ENCODE measurements at places on chromosomes 4 and X.

- DNase-seq = no peak
These were observed 60.4 kb upstream of the PLAC8 start for GRCh38 chr4:83174844-83175414.

DNA sequence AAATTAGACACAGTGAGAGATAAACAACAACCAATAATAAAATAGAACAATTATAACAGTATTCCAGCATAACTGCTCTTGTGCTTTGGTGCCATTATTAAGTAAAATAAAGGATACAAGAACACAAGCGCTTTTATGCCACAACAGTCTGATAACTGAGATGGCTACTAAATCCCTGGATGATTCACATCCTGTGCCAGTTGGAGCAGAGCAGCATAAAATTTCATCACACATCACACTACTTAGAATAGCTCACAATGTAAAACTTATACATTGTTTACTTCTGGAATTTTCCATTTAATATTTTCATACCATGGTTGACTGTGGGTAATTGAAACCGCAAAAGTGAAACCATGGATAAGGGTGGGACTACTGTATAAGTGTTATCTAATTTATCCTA, 399.9 kb upstream of the CNKSR2 start:
- no peak for DNase-seq

DNA sequence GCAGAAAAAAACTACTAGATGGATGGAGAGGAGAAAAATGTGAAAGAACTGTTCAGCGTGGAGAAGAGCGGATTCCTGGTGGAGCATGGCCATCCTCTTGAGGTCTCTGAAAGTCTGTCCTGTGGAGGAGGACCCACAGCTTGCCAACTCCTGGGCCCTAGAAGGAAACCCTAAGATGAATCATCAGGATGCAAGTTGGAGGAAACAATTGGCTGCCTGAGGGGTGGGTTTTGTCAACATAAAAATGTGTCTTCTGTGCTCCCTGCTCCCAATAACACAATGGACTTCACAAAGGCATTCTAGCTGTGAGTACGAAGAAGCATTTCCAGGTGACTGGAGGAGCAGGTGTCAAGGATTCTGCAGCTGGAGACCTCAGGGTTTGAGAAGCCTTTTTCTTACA, 37.2 kb downstream of the CNGA2 start:
- DNase-seq = no peak

- DNase-seq = no peak
These were observed 524.1 kb downstream of the IL15 start for GRCh38 chr4:142160509-142160908.

- no peak for DNase-seq
These were observed 102.8 kb downstream of the CRLF2 start for GRCh38 chrX:1109580-1110119.

DNA sequence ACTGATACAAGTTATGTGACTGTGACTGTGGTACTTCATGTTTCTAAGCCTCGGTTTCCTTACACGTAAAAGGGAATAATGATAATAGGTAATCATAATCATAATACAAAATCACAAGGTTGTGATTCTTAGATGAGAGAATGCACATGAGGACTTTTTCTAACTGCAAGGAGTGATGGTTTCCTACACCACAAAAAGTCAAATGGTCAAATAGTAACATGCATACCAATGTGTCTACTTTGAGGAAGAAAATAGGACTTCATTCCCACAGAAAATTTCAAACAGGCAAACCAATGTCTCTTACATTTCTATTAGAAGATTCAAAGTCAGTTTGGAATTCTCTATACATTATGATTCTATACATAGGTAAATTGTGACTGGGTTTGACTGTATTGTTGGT, 368.7 kb upstream of the FTHL17 start:
- DNase-seq = no peak

DNA sequence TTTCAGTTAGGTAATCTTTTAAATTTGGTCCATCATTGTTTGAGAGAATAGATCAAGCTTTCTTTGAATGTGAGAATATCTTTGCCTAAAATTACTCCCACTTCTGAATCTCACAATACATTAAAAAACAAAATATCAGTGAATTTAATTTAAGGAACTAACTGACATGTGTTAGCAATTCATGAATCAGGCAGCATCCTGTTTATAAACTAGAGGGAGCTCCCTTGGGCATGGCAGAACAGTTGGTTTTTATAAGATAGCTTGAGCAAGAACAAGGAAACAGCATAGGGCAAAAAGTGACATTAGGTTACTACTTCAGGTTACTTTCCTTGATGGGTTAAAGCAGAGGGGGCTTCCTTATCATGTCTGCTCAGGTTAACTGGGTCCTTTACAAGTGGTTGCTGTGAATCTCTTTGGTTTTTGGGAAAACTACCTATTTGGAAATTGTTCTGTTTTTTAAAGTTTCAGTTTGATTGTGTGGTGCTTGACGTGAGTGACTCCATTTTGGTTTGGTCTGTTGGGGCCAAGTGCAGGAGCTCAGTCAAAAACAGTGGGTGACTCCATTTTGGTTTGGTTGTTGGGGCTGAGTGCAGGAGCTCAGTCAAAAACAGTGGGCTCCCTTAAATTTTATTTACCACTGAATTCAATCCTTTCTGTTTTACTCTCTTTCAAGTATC, 68.0 kb downstream of the PPEF2 start:
- no peak for DNase-seq

DNA sequence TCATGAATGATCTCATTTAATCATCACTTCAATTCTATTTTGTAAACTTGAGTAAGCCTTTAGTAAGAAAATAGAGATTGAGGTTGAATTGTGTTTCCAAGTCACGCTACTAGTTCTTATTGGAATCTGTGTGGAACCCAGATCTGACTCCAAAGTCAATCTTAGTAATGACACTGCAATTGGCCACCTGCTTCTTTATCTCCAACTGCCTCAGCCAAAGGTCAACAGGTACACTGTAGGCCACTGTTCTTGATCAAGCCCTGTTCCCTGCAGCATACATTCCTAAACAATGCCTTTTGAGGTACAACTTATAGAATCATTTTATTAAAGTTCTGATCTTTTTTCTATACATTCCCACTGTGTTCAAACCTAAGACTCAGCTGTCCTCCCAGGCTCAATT, 45.5 kb upstream of the CXCL13 start:
- DNase-seq = no peak

GRCh38 chrX:26328608-26329319, 112.8 kb downstream of the MAGEB5 start:
- no peak for DNase-seq

- no peak for DNase-seq
These were observed 11.3 kb downstream of the TIMP1 start for GRCh38 chrX:47593522-47593921.

DNA sequence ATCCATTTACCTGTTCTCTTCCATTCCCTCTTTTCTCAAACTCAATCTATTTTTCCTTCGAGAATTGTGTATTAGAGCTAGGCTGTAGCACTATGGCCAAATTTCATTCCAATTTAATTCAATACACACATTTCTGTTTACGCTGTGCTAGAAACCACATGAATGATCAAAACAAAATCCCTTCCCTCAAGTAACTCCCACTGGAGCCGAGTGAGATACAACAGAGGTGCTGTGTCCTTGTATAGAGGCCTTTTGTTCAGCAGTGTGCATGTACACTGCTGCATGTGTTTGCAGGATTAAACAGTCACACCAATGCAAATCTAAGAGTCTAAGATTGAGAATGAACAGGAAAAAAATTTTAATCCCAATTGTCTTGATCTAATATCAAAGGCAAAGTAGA, 734.2 kb downstream of the RAPGEF2 start:
- DNase-seq = no peak
